Heart right ventricle (tissue), 16 donors: ENCODE measurements at places on chromosomes 4 and X. TPM values are rescaled to one million over a fixed set of nuclear protein-coding genes. Genes with fewer than 3 reads are reported as not detected.

DNA sequence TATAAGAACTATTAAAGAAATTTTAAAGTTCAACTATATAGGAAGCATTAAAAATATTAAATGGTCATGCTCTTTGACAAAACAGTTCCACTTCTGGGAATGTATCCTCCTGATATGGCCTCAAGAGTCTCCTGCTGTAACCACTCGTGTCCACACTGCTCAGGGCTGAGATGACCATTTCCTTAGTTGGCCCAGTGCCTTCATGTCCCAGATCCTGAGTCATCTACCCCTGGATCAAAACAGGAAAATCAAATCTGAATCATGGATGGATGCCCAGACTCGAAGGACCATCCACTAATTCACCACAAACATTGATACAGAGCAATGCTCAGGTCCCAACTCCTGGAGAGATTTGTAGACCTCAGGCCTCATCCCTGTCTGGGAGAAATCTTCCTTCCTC, 44.7 kb downstream of the GPRASP3 start:
- no peak overlapping the region for H3K4me3 ChIP-seq
- peak; percentile 29 for DNase-seq

GRCh38 chrX:134571796-134572195, 86.5 kb downstream of the PLAC1 start:
- H3K27ac ChIP-seq = no peak overlapping the region
- no peak overlapping the region for H3K4me3 ChIP-seq
- no peaks in the 10 kb centered on the region for H3K36me3 ChIP-seq
- no peak for DNase-seq
- peaks cover 12% of the 10 kb centered on the region for H3K4me1 ChIP-seq

DNA sequence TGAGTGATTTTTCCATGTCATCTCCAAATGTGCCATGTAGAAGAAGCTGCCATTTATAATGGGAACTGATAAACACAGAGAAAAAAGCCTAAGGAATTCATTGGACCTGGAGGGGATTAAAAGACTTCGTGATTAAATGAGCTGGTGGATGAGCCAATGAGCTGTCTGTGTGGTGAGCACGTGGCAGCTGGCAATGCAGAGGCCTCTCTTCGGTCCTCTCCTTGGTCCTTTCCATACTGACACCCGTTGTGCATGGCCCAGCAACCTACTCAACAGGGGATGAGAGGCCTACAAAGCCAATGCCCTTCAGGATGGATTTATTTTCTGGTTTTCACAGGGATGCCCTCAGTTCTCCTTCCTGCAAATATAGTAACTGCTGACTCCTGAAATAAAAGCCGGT, 87.7 kb upstream of the STS start:
- H3K27me3 ChIP-seq = no peaks in the 10 kb centered on the region
- DNase-seq = no peak
- H3K27ac ChIP-seq = no peak overlapping the region
- H3K36me3 ChIP-seq = no peaks in the 10 kb centered on the region
- H3K4me1 ChIP-seq = no peaks in the 10 kb centered on the region
- H3K4me3 ChIP-seq = no peak overlapping the region

GRCh38 chr4:64489628-64490027, 80.4 kb upstream of the TECRL start:
- H3K27ac ChIP-seq = no peak overlapping the region
- H3K4me1 ChIP-seq = no peaks in the 10 kb centered on the region
- no peak for DNase-seq
- H3K27me3 ChIP-seq = no peaks in the 10 kb centered on the region
- H3K36me3 ChIP-seq = no peaks in the 10 kb centered on the region

DNA sequence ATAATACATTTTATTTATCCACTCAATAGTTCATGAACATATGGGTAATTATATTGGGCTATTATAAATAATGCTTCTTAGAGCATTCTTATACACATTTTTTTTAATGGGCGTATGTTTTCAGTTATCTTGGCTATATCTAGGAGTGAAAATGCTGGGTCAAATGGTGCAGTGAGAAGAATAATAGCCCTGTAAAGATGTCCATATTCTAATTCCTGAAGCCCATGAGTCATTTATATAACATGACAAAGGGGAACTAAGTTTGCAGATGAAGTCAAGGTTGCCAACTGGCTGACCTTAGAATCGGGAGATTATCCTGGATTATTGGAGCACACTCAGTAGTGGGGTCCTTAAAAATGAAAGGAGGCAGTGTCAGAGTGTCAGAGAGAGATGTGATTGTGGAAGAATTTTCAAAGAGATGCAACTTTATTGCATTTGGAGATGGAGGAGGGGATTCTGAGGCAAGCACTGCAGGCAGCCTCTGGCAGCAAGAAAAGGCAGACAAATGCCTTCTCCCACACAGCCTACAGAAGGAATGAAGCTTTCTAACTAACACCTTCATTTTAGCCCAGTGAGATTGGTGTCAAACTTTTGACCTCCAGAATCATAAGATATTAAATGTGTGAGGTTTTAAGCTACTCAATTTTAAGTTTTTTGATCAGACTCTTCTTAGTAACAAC, 106.1 kb upstream of the HS3ST1 start:
- no peak for DNase-seq
- no peaks in the 10 kb centered on the region for H3K4me1 ChIP-seq
- H3K4me3 ChIP-seq = no peak overlapping the region
- H3K36me3 ChIP-seq = no peaks in the 10 kb centered on the region
- no peak overlapping the region for H3K27ac ChIP-seq

- no peak overlapping the region for H3K4me3 ChIP-seq
- no peak for DNase-seq
- no peaks in the 10 kb centered on the region for H3K36me3 ChIP-seq
- no peaks in the 10 kb centered on the region for H3K4me1 ChIP-seq
- H3K27me3 ChIP-seq = peaks cover 6% of the 10 kb centered on the region
These were observed 79.8 kb downstream of the HCCS start for GRCh38 chrX:11190745-11191510.

- DNase-seq = no peak
- H3K27me3 ChIP-seq = no peaks in the 10 kb centered on the region
- H3K36me3 ChIP-seq = no peaks in the 10 kb centered on the region
- H3K4me3 ChIP-seq = no peak overlapping the region
- H3K27ac ChIP-seq = no peak overlapping the region
- H3K4me1 ChIP-seq = no peaks in the 10 kb centered on the region
These were observed 70.1 kb downstream of the PJA1 start for GRCh38 chrX:69094977-69095669.

DNA sequence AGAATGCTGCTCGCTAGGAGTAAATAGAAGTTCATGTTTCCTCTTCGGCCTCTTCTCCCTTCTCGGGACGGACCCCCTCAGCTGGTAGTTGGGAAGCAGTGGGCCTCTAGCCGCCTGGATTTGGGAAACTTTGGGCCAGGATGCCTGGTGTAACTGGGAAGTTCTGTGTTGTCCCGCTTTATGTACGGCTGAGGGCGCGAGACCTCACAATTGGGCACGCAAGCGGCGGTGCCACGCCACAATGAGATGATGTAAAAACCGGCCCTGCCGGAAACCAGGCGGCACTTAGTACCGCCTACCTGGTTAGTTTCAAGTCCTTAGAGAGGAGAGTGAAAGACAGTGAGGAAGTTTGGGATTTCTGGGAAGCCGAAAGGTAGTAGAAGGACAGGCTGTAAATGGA, at the start of gene CT83:
TSS of gene CT83 (minus strand) at position 155 of the 400 bp plus-strand sequence. CDS start at position 35, 120 bp downstream.
- H3K27ac ChIP-seq = no peak within 1 kb of the TSS
- H3K4me1 ChIP-seq = no peaks in the 10 kb centered on the region
- DNase-seq = no peak
- H3K4me3 ChIP-seq = no peak within 1 kb of the TSS

DNA sequence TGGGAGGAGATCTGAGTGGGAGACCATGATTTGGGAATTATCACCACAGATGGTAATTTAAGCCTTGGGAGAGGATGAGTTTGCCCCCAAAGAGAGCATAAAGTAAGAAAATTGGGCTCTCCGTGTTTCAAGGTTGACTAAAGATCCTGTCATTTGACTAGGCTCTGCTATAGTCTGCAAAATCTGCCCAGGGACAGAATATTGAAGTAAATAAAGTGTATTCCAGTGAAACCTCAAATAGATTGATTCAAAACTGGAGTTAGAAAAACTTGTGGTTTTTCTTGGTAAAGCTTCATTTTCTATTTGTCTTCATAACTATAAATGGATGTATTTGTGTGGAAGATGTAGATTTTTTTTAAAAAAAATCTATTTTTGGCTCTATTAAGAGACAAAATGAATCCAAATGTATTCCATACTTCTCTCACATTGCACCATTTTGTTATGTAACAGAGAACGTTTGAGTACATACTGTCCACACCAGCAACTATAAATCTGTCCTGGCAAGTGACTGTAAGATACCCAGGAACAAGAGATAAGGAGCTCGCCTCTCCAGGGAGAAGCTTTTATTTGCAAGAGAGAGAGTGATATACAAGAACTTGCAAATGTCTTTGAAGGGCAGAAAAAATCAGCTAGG, 170.2 kb downstream of the CBR4 start:
- no peaks in the 10 kb centered on the region for H3K27me3 ChIP-seq
- peaks cover 85% of the 10 kb centered on the region for H3K4me1 ChIP-seq

DNA sequence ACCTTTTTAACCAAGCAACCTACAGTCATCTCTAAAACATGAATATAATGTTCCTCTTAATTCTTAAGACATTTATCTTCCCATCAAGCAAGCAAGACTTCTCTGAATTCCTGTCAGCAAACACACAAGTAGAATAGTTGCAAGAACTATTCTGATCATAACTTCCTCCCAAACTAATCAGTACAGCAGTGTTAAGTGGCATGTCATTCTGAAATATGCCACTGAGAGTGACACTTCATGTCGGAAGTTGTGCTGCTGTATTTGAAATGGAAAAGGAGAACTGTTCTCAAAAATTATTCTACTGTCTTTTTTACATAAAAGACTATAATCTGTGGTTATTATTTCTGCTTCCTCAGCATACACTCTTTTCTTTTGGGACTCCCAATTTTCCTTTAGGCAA, 546.6 kb downstream of the PCDH18 start:
- DNase-seq = no peak
- no peaks in the 10 kb centered on the region for H3K36me3 ChIP-seq
- H3K4me3 ChIP-seq = no peak overlapping the region
- no peaks in the 10 kb centered on the region for H3K27me3 ChIP-seq
- no peak overlapping the region for H3K27ac ChIP-seq

DNA sequence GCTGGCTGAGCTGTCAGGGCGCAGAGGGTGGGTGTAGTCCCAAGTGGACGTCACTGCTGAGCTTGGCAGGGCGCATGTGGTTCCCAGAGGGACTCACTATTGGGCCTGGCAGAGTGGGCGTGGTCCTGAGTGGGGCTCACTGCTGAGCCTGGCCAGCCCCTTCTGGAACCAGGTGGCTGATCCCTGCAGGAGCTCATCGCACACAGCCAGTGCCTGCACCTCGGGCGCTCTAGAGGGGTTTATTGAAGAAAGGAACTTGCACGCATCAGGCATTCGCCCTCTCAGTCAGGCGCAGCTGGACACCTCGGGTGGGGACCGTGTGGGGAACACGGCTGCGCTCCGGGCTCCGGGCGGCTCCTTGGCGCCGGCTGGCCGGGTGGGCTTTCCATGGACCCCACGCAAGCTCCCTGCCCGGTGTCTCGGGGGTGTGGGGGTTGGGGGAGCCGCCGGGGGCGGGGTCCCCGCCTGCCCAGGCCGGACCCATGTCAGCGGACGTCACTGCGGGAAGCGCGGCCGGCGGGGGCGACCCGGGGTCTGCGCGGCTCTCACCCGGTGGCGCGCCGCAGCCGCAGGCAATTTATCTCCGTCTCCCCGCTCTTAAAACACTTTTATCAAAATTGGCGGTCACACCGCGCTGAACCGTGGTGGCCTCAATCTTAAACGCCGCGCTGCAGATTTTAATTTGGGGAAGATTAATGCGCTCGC, 65.4 kb upstream of the NKX1-1 start:
- no peak overlapping the region for H3K4me3 ChIP-seq
- peak; percentile 5 for DNase-seq
- peaks cover 11% of the 10 kb centered on the region for H3K4me1 ChIP-seq
- H3K36me3 ChIP-seq = no peaks in the 10 kb centered on the region
- H3K27me3 ChIP-seq = peaks cover 48% of the 10 kb centered on the region

DNA sequence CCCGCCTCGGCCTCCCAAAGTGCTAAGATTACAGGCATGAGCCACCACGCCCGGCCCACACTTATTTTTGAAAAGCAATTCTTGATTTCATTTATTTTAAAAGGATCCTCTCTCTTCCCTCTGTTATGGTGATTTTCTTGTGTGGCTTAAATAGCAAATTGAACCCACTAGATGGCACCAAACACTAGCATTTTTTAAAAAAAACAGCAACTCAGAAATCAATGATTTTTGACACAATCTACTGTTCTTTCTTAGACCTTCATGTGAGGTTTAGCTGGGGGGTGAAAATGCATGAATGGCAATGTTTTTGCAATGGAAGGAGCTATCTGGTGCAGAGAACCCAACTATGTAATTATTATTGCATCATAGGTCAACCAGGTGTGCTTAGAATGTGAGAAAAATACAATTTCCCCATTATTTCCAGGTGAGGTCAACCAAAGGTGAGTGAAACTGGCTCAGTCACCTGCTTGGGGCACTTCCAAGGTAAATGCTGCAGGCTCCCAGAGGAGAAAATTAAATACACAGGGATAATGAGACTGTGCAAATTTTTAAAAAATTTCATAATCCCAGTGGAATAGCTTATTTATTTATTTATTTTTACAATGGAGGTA, 226.7 kb upstream of the PRKX start:
- no peak overlapping the region for H3K27ac ChIP-seq
- H3K4me3 ChIP-seq = no peak overlapping the region
- no peaks in the 10 kb centered on the region for H3K36me3 ChIP-seq

- H3K36me3 ChIP-seq = no peaks in the 10 kb centered on the region
- no peak for DNase-seq
- H3K4me3 ChIP-seq = no peak overlapping the region
These were observed 47.1 kb downstream of the FHDC1 start for GRCh38 chr4:152983221-152983620.

GRCh38 chr4:37980246-37980645, 20.0 kb downstream of the PTTG2 start:
- no peaks in the 10 kb centered on the region for H3K27me3 ChIP-seq
- peaks cover 72% of the 10 kb centered on the region for H3K4me1 ChIP-seq
- no peaks in the 10 kb centered on the region for H3K36me3 ChIP-seq
- no peak overlapping the region for H3K27ac ChIP-seq
- no peak for DNase-seq

- DNase-seq = no peak
- no peaks in the 10 kb centered on the region for H3K4me1 ChIP-seq
- no peaks in the 10 kb centered on the region for H3K27me3 ChIP-seq
- no peaks in the 10 kb centered on the region for H3K36me3 ChIP-seq
These were observed 55.3 kb downstream of the JADE3 start for GRCh38 chrX:46967547-46967946.

- H3K4me1 ChIP-seq = no peaks in the 10 kb centered on the region
- H3K4me3 ChIP-seq = no peak overlapping the region
- H3K27me3 ChIP-seq = no peaks in the 10 kb centered on the region
- no peaks in the 10 kb centered on the region for H3K36me3 ChIP-seq
These were observed 89.9 kb upstream of the FAT1 start for GRCh38 chr4:186813377-186814068.

FGFBP2 gene
- total RNA-seq = 1.8 TPM

LONRF3 gene
- 0.88 TPM for total RNA-seq

PAGE3 gene
- total RNA-seq = not detected

SEPTIN6 gene
- total RNA-seq = 11.4 TPM

YY2 gene
- 0.74 TPM for total RNA-seq

CPLX1 gene
- total RNA-seq = 1.5 TPM

DGAT2L6 gene
- total RNA-seq = not detected

NPY2R gene
- total RNA-seq = not detected

MAGEA9B gene
- total RNA-seq = not detected

NUDT11 gene
- 0.11 TPM for total RNA-seq
